ENCODE measurements at places on chromosomes 11 and 22.

DNA sequence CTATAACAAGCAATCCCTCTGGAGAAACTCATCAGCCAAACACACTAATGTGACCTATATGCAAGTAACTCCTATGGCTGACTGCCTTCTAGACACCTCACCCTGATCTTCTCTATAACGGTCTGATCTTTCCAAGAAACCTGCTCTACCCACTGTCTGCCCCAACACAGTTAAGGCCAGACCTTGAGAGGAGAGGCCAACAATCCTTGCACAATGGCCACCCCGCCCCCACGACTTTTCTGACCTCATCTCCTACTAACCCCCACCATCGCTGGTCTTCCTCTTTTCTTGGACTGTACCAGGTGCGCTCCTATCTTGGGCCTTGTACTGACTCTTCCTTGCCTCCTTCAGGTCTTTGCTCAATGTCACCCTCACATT, 12.5 kb downstream of the HIRA start:
- H3K4me1 ChIP-seq = peaks cover 16% of the 10 kb centered on the region
- no peak for DNase-seq
- H3K27ac ChIP-seq = peak overlapping the region; percentile 29
- H3K4me3 ChIP-seq = no peak overlapping the region
- no peaks in the 10 kb centered on the region for H3K27me3 ChIP-seq
- H3K36me3 ChIP-seq = no peaks in the 10 kb centered on the region

DNA sequence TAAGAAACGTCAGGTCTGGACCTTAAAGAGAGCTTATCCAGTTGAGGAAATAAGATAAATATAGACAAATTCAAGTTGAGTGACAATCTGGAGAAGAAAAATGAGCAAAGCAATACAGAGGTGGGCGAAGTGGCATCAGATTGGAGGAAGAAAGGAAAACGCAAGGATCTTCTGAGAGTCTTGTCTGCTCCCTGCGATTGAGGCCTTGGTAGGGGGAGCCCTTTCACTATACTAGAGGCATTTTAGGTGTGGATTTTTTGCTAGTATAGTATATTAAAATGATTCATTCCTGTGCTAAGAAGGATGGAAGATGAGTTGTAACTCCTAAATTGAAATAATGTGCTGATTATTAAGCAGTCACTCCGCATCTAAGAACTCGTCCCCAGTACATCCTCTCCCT, 8.1 kb downstream of the NUP50 start:
- H3K27ac ChIP-seq = peak overlapping the region; percentile 68
- peaks cover 52% of the 10 kb centered on the region for H3K4me1 ChIP-seq
- H3K36me3 ChIP-seq = peaks cover 25% of the 10 kb centered on the region
- no peaks in the 10 kb centered on the region for H3K27me3 ChIP-seq
- DNase-seq = no peak

- no peaks in the 10 kb centered on the region for H3K36me3 ChIP-seq
- no peak for DNase-seq
- H3K27me3 ChIP-seq = no peaks in the 10 kb centered on the region
Measured at GRCh38 chr11:117929142-117929915, at the start of gene TMPRSS13. Gene TMPRSS13, minus strand, starts transcription at chr11:117929402. Its CDS starts 95 bp downstream, at chr11:117929307.

DNA sequence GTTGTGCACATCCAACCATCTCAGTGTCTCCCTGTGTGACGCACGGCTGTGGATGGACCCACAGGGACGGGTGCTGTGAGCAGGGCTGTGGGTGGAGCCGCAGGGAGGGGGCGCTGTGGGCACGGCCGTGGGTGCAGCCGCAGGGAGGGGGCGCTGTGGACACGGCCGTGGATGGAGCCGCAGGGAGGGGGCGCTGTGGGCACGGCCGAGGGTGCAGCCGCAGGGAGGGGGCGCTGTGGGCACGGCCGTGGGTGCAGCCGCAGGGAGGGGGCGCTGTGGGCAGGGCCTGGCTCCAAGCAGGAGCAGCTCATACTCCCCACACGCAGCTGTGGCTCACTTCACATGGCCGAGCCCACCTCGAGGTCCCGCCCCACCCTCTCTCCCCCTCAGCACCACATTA, 6.0 kb upstream of the MAPK11 start:
- no peak overlapping the region for H3K27ac ChIP-seq
- DNase-seq = peak; percentile 31
- no peak overlapping the region for H3K4me3 ChIP-seq
- no peaks in the 10 kb centered on the region for H3K27me3 ChIP-seq
- peaks cover 13% of the 10 kb centered on the region for H3K4me1 ChIP-seq

DNA sequence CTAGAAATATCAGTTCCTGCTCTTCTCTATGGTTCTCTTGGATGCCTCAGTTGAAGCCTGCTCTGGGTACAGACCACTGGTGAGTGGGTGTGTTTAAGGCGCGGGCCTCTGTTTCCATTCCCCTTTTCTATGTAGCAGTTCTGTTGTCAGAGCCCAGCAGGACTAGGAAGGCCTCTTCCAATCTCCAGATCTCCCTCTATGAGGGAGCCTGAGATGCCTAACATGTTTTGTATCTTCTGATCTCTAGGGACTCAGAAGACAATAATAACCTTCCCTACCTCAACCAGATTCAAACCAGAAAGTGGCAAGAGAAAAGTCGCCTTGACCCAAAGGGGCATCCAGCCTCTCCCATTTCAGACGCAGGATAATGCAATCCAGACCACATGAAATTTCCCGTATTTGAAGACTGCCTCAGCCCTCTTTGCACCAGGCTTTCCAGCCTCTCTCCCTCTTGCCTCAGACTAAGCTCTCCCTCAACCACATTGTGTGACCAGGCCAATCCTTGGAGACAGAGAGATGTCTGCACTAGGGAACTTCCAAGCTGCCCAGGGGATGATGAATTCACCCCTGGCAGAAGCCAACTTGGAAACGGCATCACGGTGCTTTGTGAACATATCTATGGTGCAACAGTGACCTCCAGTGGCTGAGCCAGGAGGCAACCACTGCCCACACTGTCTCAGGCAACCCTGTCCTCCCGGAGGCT, 150.1 kb upstream of the UBASH3B start:
- no peaks in the 10 kb centered on the region for H3K36me3 ChIP-seq
- DNase-seq = peak; percentile 1
- no peaks in the 10 kb centered on the region for H3K4me1 ChIP-seq
- no peak overlapping the region for H3K27ac ChIP-seq
- no peak overlapping the region for H3K4me3 ChIP-seq
- no peaks in the 10 kb centered on the region for H3K27me3 ChIP-seq

DNA sequence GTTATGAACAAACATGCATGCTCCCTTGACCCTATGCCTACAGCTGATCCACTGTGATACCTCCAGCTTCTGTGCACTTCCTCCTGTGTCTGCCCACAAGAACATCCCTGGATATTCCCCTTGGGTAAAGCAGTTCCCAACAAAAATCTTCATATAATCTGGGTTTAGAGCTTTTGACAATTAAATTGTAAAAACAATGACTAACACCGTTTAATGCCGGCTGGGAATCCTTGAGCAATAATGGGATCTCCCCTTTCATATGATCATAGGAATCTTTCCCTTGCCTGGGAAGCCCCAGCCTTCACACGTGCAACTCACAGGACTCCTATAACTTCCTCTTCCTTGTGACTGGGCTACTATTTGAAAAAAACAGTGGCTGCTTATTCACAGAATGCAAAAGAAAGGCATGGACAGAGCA, 6.3 kb upstream of the ZC3H12C start:
- H3K27ac ChIP-seq = no peak overlapping the region
- no peaks in the 10 kb centered on the region for H3K4me1 ChIP-seq
- peaks cover 3% of the 10 kb centered on the region for H3K27me3 ChIP-seq

DNA sequence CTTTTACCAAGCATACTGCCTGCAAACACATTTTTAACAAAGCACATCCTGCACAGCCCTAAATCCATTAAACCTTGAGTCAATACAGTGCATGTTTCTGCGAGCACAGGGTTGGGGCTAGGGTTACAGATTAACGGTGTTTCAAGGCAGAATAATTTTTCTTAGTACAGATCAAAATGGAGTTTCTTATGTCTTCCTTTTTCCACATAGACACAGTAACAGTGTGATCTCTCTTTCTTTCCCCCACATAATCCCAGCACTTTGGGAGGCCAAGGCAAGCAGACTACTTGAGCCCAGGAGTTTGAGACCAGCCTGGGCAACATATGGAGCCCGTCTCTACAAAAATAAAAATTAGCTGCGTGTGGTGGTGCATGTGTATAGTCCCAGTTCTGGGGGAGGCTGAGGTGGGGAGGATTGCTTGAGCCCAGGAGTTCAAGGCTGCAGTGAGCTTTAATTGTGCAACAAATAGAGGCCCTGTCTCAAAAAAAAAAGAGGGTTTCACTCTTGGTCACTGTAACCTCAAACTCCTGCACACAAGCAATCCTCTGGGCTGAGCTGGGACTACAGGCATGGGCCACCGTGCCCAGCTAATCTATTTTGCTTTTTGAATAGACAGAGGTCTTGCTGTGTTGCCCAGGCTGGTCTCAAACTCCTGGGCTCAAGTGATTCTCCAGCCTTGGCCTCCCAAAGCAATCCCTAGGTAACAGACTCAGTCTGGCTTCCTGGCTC, 19.7 kb upstream of the SLC3A2 start:
- no peak for DNase-seq
- no peak overlapping the region for H3K4me3 ChIP-seq
- peaks cover 8% of the 10 kb centered on the region for H3K4me1 ChIP-seq
- no peaks in the 10 kb centered on the region for H3K27me3 ChIP-seq

GRCh38 chr22:49795521-49795920, 32.2 kb downstream of the BRD1 start:
- H3K4me3 ChIP-seq = no peak overlapping the region
- no peaks in the 10 kb centered on the region for H3K27me3 ChIP-seq
- peaks cover 82% of the 10 kb centered on the region for H3K36me3 ChIP-seq
- no peak overlapping the region for H3K27ac ChIP-seq
- H3K4me1 ChIP-seq = no peaks in the 10 kb centered on the region

GRCh38 chr11:95451682-95452081, 220.7 kb upstream of the SESN3 start:
- no peak for DNase-seq
- H3K4me3 ChIP-seq = no peak overlapping the region
- no peak overlapping the region for H3K27ac ChIP-seq

DNA sequence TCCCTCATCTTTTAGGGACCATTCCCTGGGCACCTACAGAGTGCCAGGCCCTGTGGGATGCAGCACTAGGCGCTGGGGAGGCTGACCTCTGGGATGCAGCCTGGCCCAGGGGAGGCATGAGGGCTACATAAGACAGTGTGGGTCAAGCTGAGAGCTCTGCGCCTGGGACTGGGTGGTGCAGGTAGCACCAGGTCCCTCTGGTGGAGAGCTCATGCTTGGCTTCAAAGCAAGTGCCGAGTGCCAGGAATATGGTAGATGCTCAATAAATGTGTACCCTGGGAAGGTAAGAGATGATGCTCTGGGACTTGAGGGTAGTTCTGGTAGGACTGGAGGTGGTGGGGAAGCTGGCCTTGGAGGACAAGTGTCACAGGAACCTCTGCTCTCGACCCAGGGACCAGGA, 2.0 kb upstream of the MPPED1 start:
- no peak overlapping the region for H3K27ac ChIP-seq
- no peak for DNase-seq
- H3K4me1 ChIP-seq = no peaks in the 10 kb centered on the region
- no peaks in the 10 kb centered on the region for H3K36me3 ChIP-seq

DNA sequence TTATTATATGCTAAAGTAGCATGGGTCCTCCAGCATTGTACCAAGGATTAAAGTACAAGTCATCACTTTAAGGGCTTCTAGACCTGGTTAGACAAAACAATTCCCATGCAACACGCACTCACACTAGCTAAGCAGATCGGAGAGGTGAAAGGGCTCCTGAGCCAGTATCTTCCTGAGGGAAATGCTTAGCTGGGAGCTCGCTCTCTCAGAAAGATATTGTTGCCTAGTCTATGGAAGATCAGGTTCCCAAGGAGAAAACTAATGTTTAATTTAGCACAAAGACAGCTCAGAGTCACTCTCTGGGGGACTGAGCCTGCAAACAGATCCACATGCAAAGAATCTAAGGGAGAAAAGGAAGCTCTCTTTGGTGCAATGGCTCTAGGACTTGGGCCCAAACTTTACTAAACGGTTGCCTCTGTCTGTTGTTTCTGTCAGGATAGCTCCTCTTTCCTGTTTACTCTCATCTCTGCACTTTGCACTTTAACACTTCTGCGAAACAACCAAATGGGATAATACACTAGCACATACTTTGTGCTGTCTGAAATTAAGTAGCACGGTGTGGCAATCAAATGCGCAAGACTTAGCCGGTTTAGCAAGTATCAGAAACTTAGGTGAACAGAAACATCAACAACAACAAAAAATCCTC, 10.7 kb downstream of the MAML2 start:
- peaks cover 5% of the 10 kb centered on the region for H3K4me1 ChIP-seq
- no peak overlapping the region for H3K4me3 ChIP-seq
- H3K27me3 ChIP-seq = no peaks in the 10 kb centered on the region
- DNase-seq = no peak
- no peaks in the 10 kb centered on the region for H3K36me3 ChIP-seq

DNA sequence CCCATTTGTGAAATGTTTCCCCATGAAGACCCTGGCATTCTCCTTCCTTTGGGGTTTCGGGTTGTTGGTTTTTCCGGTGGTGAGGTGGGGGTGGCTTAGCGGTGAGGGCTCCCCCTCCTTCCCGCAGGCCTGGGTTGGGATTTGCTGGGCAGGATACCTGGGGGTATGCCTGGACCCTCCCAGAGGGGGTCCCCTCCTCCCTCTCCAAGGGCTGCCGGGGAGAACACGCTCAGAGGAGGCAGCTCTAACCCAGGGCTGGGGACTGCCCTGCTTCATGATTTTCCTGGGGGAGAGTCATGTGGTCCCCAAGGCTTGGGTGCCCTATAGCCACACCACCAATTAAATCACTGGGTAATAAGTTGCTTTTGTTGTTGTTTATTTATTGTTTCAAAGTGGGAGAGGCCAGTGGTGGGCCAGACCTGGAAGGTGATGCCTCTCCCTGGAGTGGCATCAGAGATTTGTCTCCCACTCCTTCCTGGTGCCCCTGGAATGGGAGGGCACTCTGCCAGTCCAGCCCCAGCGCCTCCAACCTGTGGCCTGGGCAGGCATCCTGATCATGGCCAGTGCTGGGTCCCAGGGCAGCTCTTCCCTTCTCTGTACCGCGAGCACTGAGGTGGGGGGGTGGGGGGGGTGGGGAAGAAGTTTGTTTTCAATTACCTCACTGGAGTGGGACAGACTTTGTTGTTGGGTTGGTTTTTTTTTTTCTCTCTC, 1.3 kb upstream of the CLCF1 start:
- H3K4me1 ChIP-seq = peaks cover 42% of the 10 kb centered on the region
- no peaks in the 10 kb centered on the region for H3K27me3 ChIP-seq
- peak overlapping the region; percentile 76 for H3K4me3 ChIP-seq
- no peak for DNase-seq
- H3K36me3 ChIP-seq = no peaks in the 10 kb centered on the region
- no peak overlapping the region for H3K27ac ChIP-seq

All from effector memory CD4-positive, alpha-beta T cell (primary cell).